GM04504 (cell line): ENCODE measurements at places on chromosomes 7 and 10.

DNA sequence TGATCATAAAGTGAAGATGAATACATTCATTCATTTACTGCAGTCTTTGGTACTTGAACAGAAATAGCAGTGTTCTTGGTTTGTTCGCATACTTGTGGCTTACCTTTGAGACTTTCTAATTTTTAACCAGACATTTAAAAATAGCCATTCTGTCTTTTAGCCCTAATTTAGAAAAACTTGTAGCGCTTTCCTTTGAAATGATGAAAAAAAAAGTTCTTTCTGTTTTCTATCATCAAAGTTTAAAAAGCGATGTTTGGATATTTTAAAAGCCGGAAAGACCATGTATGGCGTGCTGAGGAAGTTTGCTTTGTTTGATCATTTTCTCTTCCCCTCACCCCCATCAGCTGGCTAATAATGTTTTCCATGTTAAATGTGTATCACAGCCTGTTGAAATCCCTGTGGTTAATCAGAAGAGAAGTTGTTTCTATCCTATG, 116.3 kb downstream of the CUX1 start:
- no peak for DNase-seq

GRCh38 chr7:727104-727805, at the start of gene PRKAR1B:
Gene PRKAR1B, minus strand, starts transcription at chr7:727281. Its CDS starts 15,776 bp downstream, at chr7:711505.
- no peak for DNase-seq

- no peak for DNase-seq
Measured at GRCh38 chr10:93456480-93456879, 25.7 kb downstream of the MYOF start.

DNA sequence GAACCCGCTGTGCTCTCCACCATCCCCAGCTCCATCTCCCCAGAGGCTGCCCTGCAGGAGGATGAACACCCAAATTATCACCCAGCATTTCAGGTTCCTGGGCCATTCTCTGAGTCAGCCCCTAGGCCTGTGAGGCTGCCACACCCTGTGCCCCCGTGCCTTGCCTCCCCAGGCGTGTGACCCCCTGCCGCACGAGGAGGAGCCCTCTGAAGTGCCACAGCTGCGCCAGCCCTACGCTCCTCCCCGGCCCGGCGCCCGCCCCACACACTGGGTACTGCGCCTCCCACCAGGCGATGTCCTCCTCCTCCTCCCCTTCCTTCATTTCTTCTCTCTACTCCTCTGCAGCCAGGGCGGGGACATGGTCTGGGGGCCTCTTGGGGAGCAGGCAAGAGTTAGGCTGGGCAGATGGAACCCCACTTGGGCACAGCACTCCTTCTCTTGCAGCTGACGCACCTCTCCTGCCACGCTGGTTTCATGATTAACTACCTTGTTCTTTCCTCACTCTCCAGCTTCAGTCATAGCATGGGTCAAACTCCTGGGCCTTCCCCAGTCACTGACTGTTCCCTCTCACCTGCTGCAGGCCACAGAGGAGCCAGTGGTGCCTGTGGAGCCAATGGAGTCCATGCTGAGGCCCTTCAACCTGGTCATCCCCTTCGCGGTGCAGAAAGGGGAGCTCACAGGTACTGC, 12.7 kb upstream of the ATP6V1F start:
- DNase-seq = no peak

- DNase-seq = no peak
Measured at GRCh38 chr7:144653449-144653848, 182.4 kb downstream of the TPK1 start.

- DNase-seq = no peak
Measured at GRCh38 chr10:114743521-114744231, 77.9 kb upstream of the FHIP2A start.

DNA sequence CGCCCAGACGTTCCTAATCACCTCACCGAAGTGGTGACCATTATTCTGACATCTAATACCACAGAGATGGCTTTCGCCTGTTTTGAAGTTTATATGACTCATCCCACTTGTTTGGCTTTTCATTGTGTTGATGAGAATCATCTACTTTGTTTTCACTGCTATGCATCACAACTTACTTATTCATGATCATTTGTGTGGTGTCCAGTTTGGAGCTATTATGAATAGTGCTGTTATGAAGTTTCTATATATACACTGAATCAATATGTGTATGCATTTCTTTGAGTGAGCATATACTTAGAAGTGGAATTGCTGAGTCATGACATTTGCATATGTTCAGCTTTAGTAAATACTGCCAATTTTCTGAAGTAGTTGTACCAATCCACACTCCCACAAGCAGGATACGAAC, 38.6 kb upstream of the TNKS2 start:
- no peak for DNase-seq

DNA sequence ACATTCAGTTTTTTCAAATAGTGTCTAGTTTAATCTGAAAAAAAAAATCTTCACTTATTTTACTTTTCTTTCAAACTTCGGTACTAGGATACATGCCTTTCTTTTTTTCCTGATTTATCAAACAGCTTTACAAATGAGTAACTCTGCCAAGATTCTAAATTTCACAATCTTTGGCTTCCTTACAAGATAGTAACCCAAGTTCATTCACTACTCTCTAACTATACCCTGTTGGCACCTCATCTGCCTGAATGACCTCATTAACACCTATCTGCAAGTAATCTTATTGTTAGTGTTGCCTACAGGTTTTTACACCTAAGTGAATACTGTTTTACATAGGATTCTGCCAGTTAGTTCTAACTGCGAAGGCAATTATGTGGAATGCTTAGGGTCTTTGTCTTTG, 159.8 kb downstream of the FOXP2 start:
- DNase-seq = no peak

DNA sequence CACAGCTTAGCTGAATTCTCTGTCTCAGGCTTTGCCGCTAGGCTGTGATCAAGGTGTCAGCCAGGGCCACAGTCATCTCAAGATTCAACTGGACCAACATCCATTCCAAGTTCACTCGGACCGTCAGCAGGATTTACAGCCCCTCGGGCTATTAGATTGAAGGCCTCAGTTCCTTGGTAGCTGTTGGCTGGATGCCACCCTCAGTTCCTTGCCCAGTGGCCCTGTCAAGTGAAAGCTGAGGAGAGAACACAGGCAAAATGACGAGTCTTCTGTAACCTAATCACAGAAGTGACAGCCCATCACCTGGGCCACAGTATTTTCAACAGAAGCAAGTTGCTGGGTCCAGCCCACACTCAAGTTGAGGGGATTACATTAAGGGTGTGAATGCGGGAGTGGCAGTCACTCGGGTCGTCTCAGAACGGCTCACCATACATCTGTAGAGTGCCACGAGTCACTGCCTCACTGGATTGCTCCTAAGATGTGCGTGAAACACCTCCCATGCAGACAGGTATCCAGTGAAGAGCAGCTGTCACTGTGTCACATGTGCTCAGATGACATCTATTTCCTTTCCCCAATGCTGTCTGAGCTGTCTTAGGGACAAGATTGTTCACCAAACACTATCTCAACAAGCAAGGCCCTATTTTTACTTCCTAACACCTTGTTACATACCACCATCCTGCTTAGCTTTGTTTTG, 78.9 kb upstream of the PRLHR start:
- no peak for DNase-seq

GRCh38 chr7:99730992-99731391, 4.0 kb downstream of the CYP3A7 start:
- DNase-seq = no peak

- DNase-seq = no peak
Measured at GRCh38 chr7:18780266-18780665, 284.7 kb downstream of the HDAC9 start.

DNA sequence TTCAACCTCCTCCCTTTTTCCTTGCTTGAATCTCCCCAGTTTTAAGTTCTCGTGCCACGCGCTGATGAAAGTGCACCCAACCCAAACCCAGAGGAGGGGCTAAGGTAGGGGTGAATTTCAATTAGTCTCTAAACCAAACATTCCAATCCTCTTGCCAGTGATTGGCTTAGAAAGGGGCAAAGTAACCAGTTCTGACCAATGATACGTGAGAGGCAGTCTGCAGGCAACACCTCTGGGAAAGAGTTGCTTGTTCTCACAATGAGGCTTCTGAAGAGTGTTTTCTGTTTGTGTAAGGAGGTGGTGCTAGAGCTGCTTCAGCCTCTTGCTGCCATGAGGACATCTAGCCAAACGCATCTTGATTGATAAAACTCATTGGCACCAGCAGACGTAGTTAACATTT, 21.8 kb downstream of the SLC35G1 start:
- DNase-seq = no peak

DNA sequence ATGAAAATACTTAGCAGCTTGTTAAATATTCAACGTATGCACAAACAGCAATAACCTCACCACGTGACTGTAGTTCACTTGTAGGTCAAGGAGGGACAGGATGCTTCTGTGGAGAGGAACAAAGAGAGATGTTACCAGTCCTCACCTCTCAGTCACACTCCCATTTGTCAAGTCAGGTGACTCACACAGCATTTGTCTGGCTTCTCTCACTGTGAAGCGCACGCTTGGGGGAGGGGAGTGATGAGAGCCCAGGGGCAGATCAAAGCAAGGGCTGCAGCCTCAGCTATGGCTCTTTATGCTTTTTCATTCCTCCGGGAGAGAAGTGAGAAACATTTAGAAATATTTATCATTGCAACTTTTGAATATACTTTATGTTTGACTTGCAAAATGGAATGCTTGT, 2.9 kb upstream of the RBM20 start:
- no peak for DNase-seq

- DNase-seq = no peak
Measured at GRCh38 chr7:152674860-152675758, 832 bp downstream of the XRCC2 start.

GRCh38 chr7:139600306-139600705, 76.8 kb downstream of the CLEC2L start:
- no peak for DNase-seq

DNA sequence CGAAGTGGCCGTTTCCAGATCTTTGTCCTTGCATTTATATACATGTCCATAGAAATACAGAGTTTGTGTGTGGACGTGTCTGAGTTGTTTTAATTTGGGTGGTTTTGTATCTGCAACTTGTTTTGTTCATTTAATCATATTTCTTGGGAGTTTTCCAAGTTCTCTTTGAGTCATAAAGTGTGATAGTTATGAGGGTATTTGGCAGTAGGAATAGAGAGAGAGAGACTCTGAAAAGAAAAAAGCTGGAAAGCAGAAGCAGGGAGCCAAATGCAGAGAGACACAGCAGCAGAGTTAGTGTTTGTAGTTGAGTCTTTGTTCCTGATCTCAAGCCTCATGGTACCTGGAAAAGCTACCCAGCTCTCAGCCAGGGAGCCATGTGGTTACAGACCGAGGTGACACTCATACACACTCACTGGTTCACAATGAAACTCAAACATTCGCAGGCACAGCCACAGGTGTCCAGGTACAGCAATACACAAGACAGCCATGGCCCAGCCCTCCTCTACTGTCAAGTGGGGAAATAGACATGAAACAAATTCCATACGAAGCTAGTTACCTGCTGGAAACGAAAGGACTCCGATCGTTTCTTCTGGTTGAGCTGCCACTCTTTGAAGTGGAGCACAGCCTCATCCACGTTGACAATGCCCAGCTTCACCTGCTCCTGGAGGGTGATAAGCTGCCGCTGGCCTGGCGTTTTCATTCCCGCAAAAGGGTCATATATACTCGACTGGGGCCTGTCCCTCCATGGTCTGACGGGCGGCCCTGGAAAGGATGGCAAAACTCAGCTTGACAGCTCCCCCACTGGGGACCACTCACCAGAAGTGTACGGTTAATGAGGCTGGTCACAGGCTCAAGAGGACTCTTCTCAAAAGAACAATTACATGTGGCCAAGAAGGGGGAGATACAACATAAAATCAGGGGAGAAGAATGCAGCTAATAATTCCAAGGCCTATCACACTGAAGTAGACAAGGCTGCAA, 33.3 kb upstream of the TM9SF3 start:
- no peak for DNase-seq

DNA sequence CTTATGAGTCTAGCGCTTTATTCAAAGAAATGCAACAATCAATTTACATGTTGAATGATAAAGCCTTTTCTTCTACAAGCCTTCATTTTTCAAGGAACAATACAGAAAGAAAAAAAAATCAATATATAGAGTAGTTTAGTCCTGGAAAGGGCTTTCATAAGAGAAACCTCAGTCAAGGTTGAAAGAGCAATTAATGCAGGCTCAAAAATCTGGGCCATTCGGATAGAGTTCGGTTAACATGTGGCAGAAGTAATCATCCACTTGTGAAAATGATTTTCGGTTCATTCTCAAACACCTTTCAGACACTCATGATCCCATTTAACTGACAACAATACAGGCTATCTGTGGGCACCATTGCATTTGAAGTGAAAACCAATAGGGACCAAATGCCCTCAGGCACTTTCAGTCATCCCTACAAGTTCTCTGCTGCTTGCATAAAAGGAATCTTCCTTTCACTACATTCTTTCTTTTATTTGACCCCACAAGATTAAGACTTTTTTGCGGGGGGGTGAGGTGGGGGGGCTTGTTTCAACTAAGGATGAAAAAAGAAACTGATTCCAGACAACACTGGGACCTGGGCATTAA, 177.9 kb downstream of the RNF133 start:
- DNase-seq = no peak

DNA sequence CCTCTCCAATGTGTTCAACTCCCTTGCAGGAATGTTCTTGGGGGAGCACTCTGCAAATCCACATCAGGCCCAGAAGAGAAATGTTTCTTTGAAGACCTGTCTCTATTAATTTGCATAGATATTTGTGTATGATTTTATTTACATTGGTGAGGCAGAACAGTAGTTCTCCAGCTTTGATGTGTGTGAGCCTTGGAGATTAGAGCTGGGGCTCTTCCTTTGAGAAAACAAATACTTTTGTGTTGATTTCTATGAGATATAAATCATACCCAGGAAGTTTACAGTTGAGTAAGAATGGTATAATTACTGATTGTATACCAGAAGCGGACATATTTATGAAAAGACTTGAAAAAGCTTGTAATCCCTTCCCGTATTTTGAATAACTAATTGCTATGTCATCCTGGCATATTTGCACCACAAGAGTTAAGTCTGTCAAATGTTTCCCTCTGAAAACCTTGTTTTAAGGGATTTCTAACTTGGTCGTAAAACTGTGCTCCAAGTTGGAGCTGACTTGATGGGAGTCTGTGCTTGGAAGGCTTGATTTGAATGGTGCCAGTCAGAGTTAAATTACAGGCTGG, 468.5 kb downstream of the LRMDA start:
- DNase-seq = no peak

DNA sequence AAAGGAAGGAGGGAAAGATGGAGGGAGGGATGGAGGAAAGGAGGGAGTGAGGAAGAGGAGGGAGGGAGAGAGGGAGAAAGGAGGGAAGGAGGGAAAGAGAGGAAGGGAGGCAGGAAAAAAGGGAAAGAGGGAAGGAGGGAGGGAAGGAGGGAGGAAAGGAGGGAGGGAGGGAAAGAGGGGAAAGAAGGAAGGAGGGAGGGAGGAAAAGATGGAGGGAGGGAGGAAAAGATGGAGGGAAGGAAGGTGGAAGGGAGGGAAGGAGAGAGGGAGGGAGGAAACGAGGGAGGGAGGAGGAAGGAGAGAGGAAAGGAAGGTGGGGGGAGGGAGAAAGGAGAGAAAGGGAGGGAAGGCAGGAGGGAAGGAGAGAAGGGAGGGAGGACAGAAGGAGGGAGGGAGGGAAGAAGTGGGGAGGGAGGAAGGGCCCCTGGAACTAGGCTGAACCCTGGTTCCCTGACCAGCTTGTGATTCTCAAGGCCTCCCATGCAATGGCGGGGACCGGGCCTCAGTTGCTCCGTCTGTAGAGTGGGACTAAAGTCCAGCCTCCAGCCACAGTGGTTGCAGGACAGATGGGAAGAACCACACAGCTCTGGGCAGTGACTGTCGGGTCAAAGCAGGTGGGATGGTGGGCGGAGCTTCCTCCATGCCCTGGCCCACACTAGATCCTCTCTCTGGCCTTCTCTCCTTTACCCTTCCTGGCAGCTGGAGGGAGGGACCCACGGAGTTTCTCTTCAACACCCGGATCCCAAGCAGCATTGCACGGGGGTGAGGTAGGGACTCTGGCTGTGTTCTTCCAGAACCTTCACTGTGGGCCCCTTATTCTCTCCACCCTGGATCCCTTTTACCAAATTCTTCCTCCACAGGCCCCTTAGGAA, 4.3 kb upstream of the TTYH3 start:
- DNase-seq = no peak
